ENCODE measurements at places on chromosomes 2 and 18.

DNA sequence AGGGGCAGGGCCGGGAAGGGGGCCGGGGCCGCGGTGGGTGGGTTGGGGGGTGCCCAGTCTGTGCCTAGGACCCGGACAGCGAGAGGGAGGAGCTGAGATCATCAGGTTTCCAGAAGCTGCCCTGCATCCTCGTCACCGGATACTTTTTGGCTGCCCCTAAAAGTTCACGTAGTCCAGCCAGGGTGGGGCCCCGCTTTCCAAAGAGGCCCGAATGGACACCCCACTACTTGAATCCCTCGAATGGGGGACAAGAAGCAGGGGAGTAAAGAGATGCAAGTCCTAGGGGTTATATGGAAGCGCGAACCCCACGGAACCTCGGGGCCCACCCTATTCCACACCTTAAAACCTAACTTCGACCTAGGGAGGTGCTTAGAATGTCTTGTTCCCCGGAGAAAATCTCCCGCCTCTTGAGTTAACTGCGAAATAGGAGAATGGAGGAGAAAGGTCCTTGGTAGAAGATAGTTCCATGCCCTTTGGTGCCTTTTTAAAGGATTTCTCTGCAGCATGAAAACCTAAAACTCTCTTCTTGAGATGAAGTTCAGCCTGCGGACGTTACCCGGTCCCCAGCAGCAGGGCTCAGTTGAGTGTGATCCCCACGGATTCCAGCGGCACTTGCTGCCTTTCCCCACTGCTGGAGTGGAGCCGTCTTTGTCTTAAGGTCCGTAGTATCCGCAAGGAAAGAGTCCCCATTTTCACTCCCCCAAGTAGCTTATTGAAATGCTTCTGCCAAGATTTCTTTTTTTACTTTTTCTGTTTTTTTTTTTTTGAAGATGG, 2.1 kb upstream of the RNF152 start:
- DNase-seq: peak; percentile 6

DNA sequence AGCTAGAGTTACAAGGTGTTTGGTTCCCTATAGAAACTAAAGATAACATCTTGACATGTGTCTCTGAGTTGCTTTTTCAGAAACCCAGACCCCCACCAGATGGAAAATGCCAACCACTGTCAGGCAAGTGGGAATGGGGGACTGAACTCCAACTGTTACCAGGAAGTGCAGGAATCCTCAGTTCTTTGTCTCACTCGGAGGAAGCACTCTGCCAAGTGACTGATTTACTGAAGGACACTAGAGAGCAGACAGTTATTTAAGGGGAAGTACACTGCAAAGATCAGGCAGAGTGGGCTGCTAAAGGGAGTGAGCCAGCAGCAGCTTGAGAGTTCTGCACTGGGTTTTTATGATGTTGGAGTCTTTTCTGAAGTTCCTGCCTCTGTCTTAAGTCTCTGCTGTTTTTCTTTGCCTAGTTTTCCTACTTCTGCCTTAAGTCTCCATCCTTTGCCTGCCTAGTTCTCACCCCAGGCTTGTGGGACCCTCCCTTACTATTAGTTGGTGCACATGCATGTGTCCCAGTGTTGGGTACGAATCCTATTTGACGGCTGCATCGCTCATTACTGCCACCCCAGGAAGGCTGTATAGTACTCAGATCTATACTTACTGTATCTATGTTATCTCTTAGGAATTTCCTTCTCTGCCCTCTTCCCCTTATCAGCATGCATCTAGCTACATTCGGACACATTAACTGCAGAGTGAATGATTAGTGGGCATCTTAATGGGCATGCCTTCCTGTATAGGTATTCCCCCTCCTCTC, 97.1 kb downstream of the TEX51 start:
- DNase-seq: no peak

- no peak for DNase-seq
Observed at GRCh38 chr18:23881778-23882177, 132.8 kb upstream of the TTC39C start.

DNA sequence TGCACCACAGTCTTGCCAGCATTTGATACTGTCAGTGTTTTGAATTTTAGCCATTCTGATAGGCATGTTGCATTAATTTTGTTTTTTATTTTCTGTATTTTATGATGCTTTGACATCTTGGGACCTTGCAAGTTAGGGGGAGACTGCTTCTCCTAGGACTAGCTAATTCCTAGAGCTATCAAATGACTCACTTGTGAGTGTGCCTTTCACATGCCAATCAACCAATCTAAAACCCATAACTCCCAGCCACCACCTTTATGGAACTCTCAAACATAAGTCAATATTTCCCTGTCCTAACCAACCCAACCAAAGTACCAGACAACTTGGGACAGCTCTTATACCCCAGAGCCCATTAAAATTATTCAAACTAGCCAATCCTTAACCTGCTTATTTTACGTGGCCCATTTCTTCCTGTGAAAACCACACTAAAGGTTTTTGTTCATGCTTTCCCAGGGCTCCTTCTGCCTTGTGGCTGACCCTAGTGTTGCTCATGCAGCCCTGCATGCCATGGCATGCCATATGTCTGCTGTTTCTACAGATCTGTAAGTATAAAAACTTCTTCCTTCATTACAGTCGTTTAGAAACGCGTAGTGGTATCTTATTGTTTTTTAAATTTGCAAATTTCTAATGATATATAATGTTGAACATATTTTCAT, 230.1 kb downstream of the GPD2 start:
- DNase-seq: no peak

- no peak for DNase-seq
Observed at GRCh38 chr2:117335967-117336366, 478.5 kb upstream of the DDX18 start.

DNA sequence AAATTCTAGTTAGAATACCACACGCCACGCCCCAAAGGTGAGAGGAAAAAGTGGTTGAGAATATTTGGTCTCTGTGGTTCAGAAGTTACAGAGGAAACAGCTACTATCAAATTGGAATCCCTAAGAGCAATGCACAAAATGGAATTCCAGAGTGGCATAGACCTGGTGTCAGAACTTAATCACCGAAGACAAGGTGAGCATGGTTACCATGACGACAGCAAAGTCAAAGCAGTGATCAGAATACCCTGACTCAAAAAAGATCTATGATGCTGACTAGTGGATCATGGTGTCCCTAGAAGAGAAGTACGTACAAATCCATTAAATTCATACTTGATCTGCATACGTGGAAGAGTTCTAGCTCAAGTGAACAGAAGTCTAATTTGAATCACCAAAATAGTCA, 14.5 kb downstream of the LRRTM4 start:
- no peak for DNase-seq

DNA sequence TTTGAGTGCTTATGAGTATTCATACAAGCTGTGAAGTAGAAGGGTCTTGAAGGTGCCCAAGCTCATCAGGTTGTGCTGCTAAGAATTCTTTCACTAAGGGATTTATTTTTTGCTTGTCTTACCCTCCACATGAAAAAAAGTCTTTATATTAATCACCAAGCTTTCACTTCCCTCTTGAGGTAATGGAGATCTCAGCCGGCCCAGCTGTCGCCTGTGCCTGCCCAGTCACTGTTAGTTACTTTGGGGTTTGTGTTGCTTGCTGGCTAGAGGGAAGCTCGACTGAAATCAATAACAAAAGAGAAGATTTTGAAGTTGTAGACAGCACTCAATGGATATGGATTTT, 21.9 kb downstream of the MC2R start:
- peak; percentile 37 for DNase-seq

DNA sequence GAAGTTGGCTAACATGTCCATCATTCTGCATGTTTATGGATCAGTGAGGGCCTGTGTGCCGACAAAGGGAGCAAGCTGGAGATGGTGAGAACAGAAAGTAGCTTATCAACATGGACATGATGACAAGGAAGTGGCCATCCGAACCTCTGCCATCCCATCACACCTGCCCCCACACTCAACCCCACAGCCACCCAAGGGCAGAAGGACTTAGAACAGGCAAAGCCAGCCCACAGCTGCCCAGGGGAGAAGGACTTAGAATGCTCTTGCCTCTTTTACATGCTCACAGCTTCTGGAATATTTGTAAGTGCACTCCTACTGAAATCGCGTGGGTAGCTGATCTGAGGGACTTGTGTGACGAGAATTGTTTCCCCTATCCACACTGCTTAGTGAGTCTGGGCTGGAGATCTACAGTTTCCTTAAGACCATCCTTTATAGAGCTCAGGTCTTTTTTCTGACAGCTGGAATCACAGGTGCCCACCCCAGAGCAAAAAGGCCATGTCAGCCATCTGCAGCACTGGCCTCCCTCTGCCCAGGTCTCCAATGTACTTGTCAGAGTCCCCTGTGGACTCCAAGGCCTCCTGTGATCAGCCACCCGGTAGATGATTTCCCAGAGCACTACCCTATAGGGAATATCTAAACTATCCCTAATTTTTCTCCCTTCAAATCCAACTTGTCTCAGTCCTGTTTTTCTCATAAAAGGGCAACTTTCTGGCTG, 154.1 kb downstream of the SMAD7 start:
- DNase-seq: no peak

GRCh38 chr2:57549642-57550102, 496.9 kb upstream of the VRK2 start:
- peak; percentile 5 for DNase-seq

DNA sequence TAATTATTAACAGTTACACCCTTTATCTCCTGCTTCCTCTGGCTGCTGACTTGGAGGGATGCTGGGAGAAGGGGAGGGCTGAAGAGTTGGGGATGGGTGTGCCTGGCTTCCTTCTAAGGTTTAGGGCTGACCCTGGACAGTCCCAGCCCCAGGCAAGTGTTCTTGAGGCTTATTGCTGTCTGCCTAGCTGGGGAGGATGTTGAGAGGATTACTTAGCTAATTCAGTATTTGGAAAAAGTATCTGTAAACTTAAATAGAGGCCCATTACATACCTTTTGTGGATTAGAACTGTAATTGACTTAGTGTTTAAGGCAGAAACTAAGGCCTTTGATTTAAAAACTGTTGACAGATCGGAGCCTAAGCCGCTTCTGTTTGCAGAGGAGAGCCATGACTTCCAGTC, 67.6 kb downstream of the AGAP1 start:
- DNase-seq: no peak

All from germinal center (tissue), 1 donor.